ENCODE measurements at places on chromosomes 5 and 9.

DNA sequence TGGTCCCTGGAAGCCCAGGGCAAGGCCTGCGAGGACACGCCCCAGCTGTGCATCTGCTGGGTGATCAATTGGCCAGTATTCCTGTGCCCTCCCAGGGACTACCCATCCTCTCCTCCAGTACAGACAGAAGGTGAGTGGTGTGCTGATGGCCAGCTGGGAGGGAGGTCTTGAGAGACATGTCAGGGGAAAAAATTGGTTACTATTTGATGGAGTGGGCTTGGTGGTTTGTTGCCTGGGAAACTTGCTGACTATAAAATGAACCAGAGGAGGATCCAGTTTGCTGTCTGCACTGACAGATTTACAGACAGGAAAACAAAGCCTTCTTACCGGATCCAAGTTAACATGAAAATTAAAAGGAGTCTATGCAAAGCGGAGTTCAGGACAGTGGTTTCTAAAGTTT is 40.3 kb downstream of the MAP1B start:
- DNase-seq: no peak

GRCh38 chr9:7935681-7936080 is 136.1 kb upstream of the DMAC1 start:
- DNase-seq: no peak

GRCh38 chr9:8705861-8706260 is 906.3 kb upstream of the DMAC1 start:
- DNase-seq: no peak

- no peak for DNase-seq
Observed at GRCh38 chr9:126474206-126474765, 139.4 kb upstream of the LMX1B start.

DNA sequence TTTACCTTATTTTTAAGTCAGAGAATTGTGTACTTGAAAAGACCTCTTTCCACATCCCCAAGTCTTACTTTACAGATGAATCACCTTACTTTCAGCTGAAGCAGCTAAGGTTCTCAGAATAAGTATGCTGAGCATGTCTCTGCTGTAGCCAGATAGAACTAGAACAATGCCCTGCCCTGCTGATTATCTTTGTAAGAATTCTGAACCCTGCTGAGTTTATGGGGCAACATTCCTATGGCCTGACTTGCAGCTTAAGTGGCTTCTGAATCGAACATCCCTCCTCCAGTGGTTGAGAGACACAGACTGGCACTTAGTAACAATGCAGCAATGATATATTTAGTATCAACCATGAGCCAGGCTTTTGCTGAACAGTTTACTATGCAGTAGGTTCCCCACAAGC is 592.0 kb upstream of the WWC1 start:
- no peak for DNase-seq

DNA sequence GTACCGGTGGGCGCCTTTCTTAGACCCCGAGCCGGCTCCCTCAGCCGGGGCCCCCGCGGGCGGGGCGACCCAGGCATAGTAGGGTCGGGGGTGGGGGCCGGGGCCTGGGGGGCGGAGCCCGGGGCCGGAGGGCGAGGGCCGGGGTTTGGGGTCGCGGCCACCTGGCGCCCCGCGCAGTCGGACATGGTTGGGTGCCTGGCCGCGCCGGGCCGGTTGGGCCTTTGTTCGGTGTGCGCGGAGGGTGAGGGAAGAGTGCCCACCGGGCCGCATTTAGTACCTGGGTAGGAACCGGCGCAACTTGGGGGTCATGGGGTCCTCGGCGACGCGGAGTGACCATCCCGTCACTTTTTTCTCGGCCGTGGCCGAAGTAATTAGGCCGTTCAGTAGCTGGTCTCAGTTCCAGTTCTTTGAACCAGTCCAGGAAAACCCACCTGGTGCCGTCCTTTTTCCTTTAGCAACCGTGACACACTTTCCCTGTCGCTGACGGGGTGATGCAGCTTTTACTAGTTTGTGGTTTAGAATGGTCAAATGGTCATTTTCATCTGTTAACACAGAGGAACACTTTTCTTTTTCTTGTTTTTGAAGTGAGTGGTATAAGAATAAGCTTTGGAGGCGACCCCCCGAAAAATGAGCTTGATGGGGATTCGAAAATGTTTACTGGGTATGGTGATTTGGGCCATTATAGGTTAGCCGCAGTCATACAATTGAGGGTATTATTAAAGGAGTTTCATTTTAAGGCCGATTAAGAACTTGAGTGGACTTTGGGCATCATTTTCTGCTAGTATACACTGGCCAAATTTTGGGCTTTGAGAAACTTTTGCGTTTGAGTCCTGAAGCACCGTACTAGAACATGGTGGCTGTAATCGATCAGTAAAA is 589 bp downstream of the CKS2 start:
- no peak for DNase-seq

- no peak for DNase-seq
Observed at GRCh38 chr5:7868427-7868772, 431 bp downstream of the FASTKD3 start.

GRCh38 chr9:108394726-108395125 is 461.1 kb downstream of the ACTL7B start:
- no peak for DNase-seq

- no peak for DNase-seq
Observed at GRCh38 chr5:141503681-141504080, 14.8 kb downstream of the PCDHGC5 start.

DNA sequence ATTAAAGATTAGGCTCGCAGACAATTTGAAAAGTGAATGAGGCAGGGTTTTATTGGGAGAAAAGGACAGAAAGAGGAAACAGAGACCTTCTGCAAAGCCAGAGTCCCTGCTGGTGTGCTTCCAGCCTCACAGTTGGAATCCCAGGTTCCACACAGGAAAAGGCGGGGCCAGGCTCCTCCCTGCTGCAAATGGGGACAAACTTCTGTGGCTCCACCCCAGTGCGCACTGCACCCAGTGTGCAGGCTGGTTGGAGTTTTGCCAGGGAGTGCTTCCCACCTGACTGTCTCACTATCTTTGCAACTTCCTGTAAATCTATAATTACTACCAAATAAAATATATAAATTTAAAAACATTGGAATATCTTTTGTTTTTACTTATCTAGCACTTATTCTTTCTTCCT is 386.0 kb upstream of the GRIN3A start:
- DNase-seq: no peak

GRCh38 chr5:80967500-80968181 is 7.5 kb downstream of the RASGRF2 start:
- no peak for DNase-seq

DNA sequence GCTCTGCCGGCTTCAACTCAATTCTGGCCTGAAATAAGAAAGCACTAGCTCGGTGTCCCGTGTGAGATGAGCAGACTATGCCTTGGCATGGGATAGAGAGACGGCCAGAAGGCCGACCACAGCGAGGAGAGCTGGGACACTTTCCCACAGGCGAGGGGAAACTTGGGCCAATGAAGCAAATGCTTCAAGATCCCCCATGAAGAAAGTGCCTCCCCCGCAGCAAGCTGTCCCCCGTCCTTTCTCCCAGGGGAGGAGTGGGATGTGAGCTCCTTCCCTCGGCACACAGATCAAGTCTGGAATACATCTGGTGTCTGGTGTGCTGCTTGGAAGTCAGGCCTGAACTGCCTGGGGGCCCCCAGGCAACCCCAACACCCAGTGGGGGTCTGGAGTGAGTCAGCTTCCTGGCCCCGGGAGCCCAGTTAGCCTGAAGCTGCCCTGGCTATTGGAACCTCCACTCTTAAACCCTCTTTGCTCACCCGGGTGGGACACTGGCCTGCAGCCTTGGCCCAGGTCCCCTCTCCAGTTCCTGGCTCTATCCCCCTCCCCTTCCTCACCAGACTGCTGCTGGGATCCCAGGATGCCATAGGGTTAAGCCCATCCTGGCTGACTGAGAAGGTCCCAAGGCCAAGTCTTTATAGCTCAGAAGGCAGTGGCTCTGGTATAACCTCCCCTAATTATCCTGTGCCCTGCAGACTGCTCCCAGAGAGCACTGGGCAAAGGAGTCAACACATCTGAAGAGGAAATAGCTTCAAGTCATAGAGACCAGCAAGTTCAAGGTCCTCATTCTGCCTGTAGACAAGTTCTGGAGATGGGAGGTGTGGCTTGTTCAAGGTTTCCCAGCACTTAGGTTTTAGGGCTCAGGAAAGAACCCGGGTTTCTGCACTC is 205.3 kb downstream of the TTLL11 start:
- no peak for DNase-seq

DNA sequence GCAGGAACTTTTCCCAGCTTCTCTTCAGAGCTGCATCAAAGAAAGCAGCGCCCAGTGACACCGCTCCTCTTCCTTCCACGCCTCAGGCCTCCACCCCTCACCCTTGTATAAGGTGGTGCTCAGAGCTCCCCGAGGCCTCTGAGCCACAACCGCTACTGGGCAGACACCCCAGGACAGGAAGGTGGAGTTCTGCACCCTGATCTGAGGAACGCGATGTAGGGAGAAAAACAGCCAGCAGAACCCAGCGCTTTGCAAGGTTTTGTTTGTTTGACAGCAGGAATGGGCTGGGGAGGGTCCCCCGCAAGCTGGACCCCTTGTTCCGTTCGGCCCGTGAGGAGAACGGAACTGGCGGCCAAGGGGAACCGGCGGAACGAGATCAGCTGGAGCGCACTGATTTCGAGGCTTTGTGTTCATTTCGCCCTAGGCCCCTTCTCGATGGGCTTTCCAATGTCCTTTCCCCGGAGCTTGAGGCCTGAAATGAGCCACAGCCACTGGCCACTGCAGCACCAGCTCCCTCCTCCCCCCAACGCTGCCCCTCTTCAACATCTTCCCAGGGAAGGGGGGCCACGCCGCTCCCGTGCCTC is 4.1 kb downstream of the EDF1 start:
- no peak for DNase-seq

DNA sequence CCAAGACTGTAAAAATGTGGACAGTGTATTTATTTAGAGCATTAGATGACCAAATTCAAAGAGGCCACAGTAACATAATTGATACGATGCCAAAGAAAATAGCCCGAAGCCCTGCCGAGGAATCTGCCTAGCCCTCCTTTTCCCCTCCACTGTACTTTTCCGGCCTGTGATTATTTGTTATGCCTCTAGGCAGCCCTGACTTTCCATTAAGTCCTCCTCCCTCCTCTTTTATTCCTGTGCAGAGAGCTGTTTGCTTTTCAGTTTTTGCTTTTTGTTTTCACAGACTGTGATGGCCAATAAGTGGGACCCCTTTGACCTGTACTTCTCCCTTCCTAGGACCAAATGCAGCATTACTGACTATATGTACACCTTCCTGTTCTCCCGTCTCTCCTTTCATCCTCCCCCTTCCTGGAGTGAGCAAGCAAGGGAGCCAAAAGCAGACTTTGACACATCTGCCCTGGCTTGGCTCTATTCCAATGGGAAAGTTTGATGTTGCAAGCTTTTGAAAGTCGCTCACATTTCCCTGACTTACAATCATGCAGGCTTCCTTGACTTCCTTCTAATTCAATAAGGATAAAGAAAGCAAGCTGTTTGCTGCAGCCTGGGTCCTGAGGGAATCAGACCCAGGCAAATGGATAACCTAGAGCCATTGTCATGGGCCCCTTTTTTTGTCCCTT is 76.1 kb downstream of the NREP start:
- no peak for DNase-seq

- no peak for DNase-seq
Observed at GRCh38 chr5:55873234-55873633, 22.1 kb downstream of the IL31RA start.

GRCh38 chr9:133971981-133972941 is 19.9 kb downstream of the VAV2 start:
- no peak for DNase-seq

GRCh38 chr9:126461608-126462007 is 135.0 kb downstream of the MVB12B start:
- no peak for DNase-seq

DNA sequence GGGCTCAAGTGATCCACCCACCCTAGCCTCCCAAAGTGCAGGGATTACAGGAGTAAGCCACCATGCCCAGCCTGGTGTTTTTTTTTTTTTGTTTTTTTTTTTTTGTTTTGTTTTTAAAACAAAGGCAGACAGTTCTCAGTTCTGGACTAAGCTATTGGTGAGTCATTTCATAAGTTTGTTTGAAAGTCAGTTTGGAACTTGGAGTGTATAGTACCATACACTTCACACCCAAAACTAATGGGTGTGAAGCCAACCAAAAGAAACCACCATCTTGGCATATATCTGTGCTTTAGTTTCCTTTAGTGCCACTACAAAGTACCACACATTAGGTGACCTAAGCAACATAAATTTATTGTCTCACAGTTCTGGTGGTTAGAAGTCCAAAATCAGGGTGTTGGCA is 13.4 kb downstream of the MAST4 start:
- DNase-seq: no peak

GRCh38 chr5:76685704-76686103 is 30.2 kb upstream of the F2R start:
- no peak for DNase-seq

DNA sequence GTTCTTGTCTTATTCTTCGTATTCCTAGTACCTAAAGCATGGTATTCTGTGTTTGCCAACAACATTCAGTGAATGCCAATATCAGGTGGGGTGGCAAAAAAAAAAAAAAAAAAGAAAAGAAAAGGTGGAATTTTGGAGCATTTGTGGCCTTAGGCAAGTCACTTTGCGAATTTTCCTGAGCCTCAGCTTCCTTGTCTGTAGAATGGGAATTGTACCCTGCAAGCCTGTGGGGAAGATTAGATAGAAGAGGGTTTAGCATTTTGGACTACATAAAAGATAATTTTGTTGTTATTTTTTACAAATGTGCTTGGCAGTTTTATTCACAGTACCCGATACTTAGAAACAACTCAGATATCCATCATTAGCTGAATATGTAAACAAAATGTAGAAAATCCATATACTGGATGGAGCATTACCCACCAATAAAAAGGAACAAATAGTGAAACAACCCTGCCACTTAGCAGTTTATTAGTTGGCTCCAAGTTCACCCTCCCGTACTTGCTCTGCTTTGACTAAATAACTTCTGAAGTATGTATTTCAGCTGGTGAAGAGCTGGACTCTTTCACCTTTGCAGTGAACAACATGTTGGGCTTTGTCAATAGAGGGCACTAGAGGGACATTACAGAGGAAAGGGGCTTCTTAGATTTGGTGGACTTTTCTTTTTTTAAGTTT is 13.6 kb downstream of the UBE2D2 start:
- no peak for DNase-seq

DNA sequence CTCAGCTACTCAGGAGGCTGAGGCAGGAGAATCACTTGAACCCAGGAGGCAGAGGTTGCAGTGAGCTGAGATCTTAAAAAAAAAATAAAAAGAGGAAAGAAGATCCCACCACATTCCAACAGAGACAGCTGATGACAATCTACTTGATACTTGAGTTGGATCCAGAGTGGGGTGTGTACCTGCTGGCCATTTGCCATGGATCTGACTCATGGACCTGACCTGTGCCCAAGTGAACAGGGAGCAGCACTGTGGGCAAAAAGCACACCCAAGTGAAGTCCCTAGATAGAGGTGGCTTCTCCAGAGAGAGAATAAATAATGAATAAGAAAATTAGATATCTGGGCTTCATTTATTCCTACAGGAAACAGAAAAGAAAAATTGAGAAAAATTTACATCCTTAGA is 81.2 kb upstream of the MIER3 start:
- no peak for DNase-seq

GRCh38 chr5:115471345-115472063 is 73.1 kb downstream of the FEM1C start:
- no peak for DNase-seq

- DNase-seq: no peak
Observed at GRCh38 chr5:149413477-149414210, 34.6 kb upstream of the IL17B start.

All from activated effector memory CD4-positive, alpha-beta T cell treated with Interleukin-2 at 50 U/mL for 16 hours (primary cell).